NCI-H1436 treated with DMSO at 0.1 percent for 48 hours (cell line): ENCODE measurements at places on chromosomes 7 and 10.

GRCh38 chr7:149719912-149720335 lies 53.5 kb downstream of the ZNF467 start:
- no peak for DNase-seq

DNA sequence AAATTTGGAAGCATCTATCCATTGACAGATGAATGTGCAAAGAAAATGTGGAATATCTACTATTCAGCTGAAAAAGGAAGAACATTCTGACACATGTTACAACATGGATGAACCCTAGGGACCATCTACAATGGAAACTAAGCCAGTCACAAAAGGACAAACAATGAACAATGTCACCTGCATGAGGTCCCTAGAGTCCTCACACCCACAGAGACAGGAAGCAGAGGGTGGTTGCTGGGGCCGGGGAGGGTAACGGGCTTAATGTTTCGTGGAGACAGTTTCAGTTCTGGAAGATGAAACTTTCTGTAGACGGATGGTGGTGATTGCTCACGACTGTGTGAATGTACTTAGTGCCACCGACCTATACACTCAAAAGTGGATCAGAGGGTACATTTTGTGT lies 282.9 kb downstream of the ADARB2 start:
- no peak for DNase-seq

DNA sequence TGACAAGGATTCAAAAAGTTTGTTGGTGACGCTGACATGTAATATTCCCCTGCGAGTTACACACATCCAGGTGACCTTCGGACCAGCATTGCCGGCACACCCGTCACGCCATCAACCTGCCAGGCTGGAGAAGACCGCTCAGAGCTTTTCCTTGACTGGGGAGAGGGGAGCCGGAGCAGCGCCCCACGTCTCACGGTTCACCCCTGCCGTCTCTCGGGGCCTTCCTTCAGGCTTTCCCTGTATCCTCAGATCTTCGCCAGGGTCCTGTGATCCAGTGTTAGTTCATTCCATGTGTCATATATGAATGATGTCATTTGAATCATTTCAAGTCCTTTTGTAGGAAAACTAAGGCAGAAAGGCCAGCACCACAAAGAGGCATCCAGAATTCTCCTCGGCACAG lies 127.8 kb downstream of the MGMT start:
- DNase-seq: no peak

DNA sequence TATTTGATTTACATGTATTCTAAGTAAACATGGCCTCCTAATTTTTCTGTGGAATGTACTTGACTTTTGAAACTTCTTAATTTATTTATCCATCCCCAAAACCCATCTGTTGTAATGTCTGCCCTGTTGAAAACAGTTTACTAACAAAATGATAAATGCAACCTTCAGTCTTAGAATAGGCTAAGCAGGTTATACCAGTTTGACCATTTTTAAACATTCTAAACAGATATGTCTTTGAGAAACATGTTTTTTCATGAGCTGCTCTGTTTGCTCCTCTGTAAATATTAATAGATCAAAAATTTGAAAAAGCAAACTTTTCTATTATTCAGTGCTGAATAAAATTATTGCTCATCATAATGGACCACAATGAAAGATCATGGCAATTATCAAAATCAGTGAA lies 33.4 kb upstream of the NRBF2 start:
- no peak for DNase-seq

GRCh38 chr7:157738066-157738460 lies 401.3 kb downstream of the DNAJB6 start:
- DNase-seq: no peak

GRCh38 chr10:95821720-95822119 lies 65.8 kb downstream of the ENTPD1 start:
- no peak for DNase-seq

GRCh38 chr7:106947244-106947728 lies 82.2 kb downstream of the PIK3CG start:
- peak; percentile 58 for DNase-seq

GRCh38 chr10:3482200-3482993 lies 302.6 kb downstream of the KLF6 start:
- DNase-seq: peak; percentile 80

- DNase-seq: no peak
These were observed 1.5 kb downstream of the MLLT10 start for GRCh38 chr10:21535494-21535965.

GRCh38 chr10:12774204-12774894 lies 227.2 kb downstream of the CCDC3 start:
- DNase-seq: no peak

DNA sequence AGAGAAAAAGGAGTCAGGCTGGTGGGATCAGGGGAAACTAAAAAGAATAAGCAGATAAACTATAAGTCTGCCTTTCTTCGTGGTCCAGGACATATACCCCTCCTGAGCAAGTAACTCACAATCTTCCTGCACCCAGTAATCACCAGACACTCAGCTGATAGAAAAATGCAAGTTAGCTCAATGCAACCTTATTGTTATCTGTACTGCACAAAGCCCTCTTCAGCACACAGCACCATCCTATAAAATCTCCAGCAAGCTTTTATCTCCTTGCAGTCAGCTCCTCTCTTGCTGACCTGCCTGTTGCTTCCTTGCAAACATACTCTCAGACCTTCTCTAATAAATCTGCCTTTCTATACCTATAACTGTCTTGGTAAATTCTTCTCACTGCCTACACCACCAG lies 6.7 kb downstream of the SLC37A3 start:
- no peak for DNase-seq

GRCh38 chr7:121180436-121181063 lies 148.2 kb upstream of the WNT16 start:
- DNase-seq: no peak
